ENCODE measurements at places on chromosomes 7 and 10.

GRCh38 chr10:14875941-14876340, 2.7 kb upstream of the SUV39H2 start:
- DNase-seq: no peak

- DNase-seq: no peak
These were observed 239.0 kb downstream of the DNAJB6 start for GRCh38 chr7:157575777-157576176.

DNA sequence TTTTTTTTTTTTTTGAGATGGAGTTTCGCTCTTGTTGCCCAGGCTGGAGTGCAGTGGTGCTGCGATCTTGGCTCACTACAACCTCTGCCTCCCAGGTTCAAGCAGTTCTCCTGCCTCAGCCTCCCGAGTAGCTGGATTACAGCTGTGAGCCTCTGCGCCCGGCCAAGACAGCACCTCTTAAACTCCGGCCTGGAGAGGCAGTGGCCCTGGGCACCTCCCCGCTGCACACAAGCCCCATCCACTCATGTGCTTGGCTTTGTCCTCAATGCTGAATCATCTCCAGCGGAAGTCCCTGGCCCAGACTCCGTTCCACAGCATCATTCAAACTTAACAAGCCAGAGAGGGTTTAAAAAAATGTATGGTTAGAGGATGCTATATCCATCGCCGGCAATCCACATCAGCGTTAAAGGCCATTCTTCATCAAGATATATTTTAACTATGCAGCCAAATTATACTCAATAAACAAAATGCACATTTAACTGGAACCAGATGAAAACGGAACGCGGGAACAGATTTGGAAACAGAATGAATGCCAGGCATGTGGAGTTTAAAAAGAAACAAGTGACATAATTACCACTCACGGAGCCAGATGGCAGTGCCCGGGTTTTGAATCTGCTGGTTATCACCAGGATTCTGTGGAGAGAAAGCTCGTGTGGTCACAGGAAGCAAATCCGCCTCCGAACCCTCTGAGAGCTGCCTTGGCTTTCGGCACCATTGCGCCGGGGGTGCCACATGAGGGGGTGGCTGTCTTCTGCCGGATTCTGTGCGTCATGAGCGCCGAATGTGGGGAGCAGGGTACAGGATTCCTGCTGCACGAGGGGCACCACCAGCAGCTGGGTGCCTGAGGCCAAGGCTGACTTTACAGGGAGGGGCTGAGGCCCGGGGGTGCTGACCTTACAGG, 45.6 kb upstream of the CFAP46 start:
- DNase-seq: no peak

- no peak for DNase-seq
These were observed 672 bp downstream of the LFNG start for GRCh38 chr7:2520131-2520760.

DNA sequence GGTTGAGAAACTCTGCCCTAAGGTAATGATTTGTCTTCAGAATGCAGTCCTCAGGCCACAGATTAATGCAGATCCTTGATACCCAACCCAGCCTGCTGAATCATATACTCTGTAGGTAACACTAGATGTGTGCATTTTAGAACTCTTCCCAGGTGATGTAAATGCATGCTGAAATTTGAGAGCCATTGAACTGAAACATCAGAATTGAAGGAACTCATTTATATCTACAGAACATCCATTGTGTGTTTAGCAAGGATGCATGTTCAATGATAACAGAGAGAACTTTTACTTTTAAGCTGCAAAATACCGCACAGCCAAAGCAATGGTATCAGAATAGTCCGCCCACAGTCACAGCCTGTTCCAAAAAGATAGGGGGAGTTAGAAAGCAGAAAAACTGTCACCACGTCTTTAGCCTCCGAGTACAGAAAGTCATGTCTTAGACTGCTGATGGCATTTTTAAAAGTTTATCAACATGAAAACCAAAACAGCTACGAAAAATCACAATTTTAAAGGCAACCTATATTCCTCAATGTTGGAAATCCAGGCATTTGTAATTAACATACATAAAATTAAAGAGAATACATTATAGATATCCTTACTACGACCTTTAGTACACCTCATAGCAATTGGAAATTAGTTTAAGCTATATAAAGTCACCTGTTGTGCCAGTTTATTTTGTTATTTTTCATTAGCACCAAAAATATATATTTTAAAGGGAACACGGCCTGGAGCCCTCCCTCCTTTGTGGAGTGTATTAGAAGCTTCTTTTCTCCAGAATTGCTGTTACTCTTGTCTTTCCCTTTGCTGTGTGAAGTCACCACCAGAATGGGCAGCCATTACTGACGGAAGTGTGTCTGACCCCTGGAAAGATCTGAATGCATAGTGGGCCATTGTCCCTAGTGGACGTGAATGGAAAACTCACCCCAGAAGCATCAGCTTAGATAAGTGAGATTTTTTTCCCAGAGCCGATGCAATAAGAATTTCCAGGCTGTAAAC, 65.8 kb upstream of the PRKAR2B start:
- no peak for DNase-seq

- DNase-seq: no peak
These were observed 184.8 kb downstream of the AUTS2 start for GRCh38 chr7:69782917-69783684.

- DNase-seq: no peak
These were observed 62.6 kb upstream of the CACNA2D1 start for GRCh38 chr7:82506208-82506607.

DNA sequence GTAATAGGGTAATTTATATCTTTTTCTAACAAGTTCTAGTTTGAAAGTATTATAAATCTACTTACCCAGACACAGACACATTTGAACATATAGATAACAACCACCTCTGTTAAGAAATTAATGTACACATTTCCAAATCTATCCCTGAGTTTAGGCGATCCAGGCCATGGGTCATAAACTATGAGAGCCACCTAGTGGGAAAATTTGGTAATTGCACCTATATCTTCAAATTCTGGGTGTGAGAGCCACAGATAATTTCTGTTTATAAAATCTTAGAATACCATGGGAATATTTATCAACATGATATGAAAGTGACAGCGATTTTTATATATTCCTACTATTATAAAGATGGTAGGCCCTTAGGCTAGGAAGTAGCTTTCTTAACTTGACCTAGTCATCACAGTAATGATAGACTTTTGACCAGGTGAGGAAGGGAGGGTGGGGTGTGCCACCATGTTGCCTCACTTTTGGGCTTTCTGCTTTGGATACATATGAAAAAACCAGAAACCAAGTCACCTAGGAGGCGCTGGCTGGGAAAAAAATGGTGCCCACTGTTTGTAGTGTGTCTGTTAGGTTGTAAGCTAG, 8.0 kb upstream of the EPHA1 start:
- no peak for DNase-seq

DNA sequence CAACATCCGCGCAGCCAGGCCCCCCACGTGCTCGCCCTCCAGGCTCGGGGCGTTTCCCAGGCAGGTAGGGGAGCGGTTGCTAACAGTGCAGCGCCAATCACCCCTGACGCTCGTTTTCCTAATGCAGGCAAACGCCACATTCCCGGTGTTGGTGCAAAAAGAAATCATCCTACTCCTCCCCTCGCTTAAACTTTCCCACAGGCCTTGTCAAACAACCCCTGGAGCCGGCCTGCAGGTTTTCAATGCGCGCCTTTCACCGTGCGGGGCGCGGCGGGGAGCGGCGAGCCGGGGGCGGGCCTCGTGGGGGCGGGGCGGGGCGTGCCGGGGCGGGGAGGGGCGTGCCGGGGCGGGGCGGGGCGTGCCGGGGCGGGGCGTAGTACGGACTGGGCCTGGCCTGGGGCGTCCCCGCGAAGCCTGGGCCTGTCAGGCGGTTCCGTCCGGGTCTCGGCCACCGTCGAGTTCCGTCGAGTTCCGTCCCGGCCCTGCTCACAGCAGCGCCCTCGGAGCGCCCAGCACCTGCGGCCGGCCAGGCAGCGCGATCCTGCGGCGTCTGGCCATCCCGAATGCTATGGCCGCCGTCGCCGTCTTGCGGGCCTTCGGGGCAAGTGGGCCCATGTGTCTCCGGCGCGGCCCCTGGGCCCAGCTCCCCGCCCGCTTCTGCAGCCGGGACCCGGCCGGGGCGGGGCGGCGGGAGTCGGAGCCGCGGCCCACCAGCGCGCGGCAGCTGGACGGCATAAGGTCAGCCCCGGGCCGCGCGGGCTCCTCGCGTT, at the start of gene ECHDC3:
Gene ECHDC3 (plus strand): TSS at position 374 of the 770 bp plus-strand sequence. CDS start 195 bp downstream, at position 569.
- peak; percentile 14 for DNase-seq

DNA sequence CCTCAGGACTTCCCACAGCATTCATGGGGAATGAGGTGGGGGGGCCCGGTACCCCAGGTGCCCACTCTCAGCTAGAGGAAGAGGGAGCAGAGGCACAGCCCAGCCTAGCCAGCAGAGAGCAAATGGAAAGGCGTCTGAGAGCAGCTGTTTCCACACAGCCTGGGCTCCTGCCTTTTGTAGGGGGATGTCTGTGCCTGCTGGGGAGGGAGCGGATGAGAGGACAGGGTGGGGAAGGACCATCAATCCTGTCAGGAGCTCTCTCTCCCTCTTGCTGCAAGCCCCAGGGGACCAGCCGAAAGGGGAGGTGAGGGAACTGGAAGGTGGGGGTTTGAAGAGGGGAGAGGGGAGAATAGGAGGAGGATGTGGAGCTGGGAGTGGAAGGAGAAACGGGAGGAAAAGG, at the start of gene PKD2L1:
Gene PKD2L1 (minus strand): TSS at position 150 of the 400 bp plus-strand sequence. CDS start 125 bp downstream, at position 25.
- DNase-seq: no peak

GRCh38 chr10:49115015-49115795, at the start of gene VSTM4:
VSTM4 (minus strand) TSS chr10:49115522; CDS start chr10:49115485, 37 bp downstream.
- DNase-seq: no peak

- DNase-seq: no peak
These were observed 213.3 kb downstream of the MDFIC start for GRCh38 chr7:115135146-115135545.

DNA sequence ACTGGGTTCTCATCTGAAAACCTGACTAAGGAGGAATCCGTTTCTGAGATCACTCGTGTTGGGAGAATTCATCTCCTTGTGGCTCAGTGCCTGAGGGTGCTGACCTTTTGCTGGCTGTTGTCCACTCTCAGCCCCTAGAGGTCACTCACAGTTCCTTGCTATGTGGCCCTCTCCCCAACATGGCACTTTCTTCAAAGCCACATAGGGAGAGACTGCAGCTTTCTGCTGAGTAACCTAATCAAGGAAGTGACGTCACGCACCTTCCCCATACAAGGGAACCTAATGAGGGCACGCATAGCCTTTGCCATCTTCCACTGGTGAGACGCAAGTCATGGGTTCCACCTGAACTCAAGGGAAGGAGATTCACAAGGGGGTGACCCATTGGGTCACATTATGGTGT, 23.2 kb downstream of the STEAP1B start:
- DNase-seq: no peak

DNA sequence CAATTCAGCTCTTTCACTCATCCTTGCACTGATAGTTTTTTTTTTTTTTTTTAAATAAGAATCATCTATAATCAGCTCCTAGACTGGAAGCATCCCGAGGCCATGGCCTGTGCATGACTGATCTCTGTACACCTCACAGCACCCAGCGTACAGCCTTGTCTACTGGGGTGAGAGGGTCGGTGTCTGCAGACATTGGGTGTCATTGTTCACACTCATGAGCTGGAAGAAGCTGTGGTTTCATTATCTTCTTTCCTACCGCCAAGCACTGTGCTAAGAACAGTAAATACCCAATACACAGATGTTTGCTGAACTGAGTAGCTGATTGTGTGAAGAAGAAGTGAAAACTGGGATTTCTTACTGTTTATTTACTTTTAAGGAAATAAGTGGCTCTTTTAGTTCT, 123.6 kb downstream of the CLEC2L start:
- DNase-seq: no peak

- DNase-seq: no peak
These were observed 57.6 kb upstream of the ANAPC16 start for GRCh38 chr10:72158176-72158575.
